ENCODE measurements at places on chromosomes 11 and 22.
A peak's percentile ranks its signal among the peaks of the same experiment; 100 is the strongest.

DNA sequence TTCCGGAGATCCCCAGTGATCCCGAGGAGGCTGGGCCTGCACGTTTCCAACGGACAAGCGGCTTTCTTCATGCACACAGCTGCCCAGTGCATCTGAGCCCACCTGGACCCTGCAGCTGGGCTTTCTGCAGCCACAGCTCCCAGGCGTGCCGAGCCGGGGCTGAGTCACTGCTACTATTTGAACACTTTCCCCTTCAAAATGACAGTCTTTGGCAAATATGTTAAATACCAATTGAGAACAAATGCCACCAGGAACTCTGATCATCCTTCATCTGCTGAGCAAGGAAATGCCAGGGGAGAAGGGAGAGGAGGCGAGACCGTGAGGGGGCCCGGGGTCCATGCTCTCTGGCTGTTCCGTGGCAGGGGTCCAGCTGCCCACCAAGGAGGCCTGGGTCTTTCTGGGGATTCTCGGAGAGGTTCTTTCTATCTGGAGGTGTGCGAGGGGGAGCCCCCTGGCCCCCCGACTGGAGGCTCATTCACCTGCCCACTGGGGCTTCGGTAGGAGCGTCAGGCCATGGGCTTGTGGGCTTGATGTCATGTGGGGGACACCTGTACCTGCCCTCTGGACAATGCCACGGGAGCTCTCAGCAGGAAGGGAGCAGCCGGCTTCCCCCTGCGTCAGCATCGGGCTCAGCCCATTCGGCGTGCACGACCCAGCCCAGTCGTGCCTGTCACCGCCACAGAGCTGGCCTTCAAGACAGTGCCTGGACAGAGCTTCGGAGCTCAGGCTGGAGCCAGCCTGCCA is 159.6 kb downstream of the CTTN start:
- no peak for DNase-seq

GRCh38 chr11:122023614-122024250 is 92.3 kb downstream of the BLID start:
- DNase-seq = no peak

DNA sequence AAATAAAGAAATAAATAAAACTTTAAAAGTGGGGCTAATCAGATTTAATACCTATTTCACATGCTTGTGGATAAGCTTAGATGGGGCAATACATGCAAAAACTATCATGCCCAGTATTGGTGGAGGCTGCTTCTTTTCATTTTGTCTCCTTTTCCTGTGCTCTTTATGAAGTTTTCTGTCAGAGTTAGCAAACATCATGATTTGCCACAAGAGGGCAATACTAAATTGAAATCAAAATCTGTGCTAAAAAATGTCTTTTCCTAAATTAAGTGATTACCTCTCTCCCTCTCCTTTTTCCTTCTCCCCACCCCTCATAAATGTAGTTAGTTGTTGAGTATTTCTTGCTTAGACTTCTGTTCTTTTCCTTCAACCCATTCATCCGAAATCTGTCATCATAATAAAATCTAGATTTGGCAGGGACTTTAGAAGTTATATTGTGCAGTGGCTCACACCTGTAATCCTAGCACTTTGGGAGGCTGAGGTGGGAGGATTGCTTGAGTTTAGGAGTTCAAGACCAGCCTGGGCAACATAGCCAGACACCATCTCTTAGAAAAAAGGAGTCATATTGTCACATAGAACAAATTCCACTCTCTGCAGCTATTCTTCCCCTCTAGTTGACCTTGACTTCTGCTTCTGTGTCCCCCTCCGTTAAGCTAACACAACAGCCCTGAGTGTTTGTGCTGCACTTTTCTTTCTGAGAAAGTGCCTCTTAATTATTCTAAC is 4.7 kb upstream of the ARHGAP42 start:
- no peak for DNase-seq

GRCh38 chr11:129117595-129118350 is 74.4 kb downstream of the ARHGAP32 start:
- peak; percentile 11 for DNase-seq

GRCh38 chr11:73889019-73889418 is 12.2 kb downstream of the PAAF1 start:
- DNase-seq = no peak

GRCh38 chr11:61011229-61011870 is 39.9 kb downstream of the CD6 start:
- no peak for DNase-seq

GRCh38 chr11:68414496-68415221 is 45.9 kb upstream of the PPP6R3 start:
- DNase-seq = no peak

- DNase-seq = no peak
Observed at GRCh38 chr11:134224710-134225664, 516 bp downstream of the VPS26B start.

DNA sequence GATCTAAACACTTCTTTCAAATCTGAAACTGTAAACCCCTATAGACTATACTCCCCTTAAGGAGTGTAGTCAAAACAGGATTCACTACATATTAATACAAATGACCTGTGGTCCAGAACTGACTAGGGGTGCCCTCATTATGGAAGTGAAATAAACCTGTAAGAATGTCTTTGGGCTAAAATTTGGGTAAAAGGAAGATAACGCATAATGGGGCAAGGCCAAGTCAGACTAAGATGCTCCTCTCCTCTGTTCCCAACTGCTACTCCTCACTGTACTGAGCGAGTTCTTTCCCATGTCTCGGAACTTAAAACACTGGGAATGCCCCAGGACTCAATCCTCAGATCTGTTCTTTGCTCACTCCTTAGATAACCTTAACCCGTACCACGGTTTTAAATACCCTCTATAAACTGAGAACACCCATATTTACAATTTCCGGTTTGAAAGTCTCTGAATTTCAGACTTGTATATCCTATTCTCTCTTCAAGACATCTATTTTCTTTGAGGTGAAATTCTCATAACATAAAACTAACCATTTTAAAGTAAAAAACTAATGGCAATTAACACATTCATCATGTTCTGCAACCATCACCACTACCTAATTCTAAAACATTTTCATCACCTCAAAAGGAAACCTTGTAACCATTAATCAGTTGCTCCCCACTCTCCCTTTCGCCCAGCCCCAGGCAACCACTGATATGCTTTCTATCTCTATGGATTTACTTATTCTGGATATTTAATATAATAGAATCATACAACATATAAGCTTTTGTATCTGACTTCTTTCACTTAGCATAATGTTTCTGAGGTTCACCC is 4.0 kb downstream of the THAP12 start:
- no peak for DNase-seq

DNA sequence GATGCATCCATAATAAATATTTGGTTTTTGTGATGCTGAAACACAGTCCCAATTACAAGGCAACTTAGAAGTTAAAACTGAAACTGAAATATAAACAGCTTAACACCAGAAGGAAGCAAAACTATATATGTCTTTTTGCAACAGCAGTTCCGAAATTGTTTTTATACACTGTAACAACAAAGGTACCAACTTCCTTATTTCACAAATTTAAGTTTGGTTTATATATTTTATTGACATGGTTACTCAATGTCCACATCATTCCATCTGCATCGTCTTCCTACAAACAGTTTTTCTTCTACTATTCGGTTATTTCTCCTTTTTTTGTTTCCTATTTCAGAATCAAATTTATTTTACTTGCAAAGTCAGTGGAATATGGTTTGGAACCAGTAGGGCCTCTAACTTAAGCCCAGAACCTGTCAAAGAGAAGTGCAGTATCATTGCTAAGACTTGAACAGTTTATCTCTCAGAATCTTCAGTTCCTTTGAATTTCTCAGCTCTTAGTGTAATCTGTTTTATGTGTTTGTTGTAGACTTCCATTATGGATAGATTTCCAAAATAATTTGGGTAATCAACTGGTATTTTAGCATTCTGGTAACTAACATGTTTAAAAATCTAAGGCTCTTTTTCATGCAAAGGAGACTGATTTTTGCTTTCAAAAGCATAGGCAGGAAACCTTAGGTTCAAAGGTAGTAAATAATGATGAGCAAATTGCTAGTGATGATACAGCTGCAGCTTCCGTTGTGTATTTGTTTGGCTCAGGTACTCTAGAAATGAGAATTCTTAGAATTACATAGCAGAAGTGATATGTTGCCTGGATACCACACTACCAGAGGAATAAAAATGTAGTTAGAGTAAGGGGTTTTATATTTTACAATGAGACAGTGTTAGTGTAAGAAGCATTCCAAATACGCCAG is 8.2 kb upstream of the HSPA8 start:
- DNase-seq = no peak

DNA sequence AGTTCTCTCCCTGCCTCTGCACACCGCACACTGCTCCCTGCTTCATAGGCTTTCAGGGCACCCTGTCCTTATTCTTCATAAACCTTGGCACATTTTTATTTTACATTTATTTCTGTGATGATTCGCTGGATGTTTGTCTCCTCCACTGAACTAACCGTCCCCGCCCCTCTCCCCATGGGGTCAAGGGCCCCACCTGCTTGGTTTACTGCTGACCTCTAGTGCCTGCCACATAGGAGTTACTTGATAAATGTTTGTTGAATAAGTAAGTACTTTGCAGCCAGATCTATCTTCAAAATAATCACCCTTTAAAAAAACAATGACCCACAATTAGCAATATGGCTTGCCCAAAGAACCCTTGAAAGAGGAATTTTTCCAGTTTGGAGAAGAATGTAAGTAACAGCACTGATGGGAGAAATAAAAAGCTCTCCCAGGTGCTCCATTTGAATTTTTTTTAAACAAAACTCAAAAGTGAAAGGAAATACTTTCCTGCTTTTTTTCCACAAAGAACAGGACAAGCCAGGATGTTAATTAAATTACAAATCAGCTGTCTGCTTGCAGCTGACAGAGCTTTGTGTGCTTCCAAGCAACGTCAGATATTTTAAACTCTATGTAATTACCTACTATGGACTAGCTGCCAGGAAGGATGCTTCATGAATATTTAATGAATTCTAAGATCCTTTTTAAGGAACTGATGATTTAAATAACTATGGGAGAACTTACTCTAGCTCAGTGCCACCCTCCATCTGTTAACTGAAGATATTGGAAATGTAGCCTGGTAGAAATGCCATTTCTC is 1083.6 kb downstream of the DLG2 start:
- DNase-seq = no peak

GRCh38 chr11:10044618-10045017 is 249.4 kb downstream of the SBF2 start:
- no peak for DNase-seq

GRCh38 chr11:75534259-75535069 is 8.7 kb upstream of the GDPD5 start:
- DNase-seq = no peak

- DNase-seq = no peak
Observed at GRCh38 chr11:68928136-68928880, 24.6 kb downstream of the IGHMBP2 start.

DNA sequence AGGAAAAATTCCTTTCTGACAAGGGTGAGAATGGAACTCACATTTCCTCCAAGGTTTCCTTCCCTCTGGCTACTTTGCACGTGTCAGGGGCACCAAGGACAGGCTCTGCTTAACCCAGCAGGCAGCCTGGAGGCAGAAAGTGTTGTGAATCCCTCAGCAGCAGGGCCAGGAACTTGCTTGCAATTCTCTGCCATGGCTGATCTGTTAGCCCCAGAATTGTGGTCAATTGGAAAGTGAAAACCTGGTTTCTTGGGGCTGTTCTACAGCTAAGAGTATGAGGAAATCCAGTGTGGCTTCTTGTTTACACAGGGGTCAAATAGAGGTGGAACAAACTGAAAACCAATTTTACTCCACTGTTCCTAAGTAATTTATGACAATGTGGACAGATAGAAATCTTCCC is 38.3 kb upstream of the CEP295 start:
- no peak for DNase-seq

- DNase-seq = no peak
Observed at GRCh38 chr22:31639436-31640039, 22.5 kb downstream of the PISD start.

DNA sequence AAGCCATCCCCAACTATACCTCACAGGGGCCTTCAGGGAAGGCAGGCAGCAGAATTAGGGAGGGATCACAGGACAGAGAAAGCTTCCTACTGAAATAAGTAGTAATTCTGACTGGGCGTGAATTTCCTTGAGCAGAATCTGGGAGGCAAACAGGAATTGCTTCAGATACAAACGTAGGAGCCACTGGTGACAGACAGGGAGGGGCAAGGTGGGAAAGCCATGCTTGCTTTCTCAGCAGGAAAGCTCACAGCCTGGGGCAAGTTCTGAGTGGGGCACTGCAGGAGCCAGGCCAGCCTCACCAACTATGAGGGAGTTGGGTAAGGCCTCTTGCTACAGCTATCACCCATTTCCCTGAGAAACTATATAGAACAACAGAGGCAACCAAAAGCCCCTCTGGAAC is 43.6 kb downstream of the ARHGAP32 start:
- DNase-seq = no peak

DNA sequence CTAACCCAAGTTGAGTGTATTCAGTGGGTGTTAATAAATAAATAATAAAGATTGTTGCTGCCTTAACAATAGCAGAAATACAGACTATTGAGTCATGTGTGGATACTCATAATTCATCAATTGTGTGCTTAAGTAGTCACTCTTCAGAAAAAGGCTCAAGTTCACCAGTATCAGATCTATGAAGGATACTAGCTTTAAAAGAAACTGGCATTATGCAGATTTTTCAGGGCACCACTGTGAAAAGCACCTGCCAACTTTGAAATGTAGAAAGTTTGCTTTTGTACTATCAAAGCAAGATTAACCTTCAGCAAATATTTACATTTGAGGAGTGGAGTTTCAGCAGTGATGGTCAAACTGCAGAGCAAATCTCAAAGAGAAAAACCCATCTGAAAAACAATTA is 20.1 kb upstream of the SYTL2 start:
- no peak for DNase-seq

DNA sequence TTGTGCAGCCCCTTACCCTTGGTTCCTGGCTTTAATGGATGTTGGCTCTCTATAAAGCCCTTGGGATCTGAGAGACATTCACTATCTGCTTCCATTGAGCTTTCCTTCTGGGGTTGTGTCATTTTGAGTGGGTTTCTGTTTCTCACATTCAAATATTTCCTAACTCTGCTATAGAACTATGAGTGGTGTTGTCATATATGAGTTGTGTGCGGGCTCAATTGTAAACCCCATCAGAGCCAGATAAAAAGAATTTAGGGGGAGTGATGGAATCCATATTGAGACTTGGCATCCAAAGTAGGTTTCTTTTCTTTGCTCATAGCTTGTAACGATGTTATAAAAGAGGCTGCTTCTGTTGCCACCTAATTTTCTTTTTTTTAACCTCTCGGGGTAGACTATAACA is 41.8 kb upstream of the SPON1 start:
- DNase-seq = no peak
